Suppressor macrophage (primary cell): ENCODE measurements at places on chromosomes 1 and 21.

GRCh38 chr1:185309566-185309965 lies 7.5 kb downstream of the IVNS1ABP start:
- DNase-seq, result no peak

GRCh38 chr1:114224196-114224907 lies 70.7 kb upstream of the SYT6 start:
- DNase-seq, result no peak

DNA sequence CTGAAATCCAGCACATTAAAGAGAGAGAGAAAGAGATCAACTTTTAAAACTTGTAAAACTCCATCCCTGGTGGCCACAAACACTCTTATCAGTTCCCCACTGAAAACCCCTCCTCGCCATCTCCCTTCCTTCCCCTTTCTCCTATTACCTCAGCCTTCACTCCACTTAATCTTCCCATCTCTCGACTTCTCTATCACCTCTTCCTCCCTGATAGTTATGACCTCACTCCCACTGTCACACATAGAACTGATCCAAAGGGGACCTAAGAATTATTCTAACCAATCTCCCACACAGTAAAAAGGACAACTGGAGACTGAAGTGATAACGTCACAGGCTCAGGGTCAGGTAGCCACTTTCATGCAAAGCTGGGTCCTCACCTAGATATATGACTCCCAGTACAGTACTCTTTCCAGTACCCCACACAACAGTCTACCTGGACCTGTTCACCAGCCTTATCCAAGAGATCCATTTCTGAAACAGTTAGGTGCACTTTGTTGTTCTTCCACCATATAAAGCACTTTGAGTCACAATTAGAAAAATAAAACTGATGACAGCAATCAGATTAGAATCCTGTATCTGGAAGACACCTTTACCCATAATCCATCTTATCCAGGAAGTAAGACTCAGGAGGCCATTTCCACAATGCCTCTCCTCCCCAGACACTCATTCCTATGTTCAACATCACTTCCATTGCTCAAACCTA lies 324.8 kb downstream of the SMYD3 start:
- no peak for DNase-seq

GRCh38 chr1:152884966-152885624 lies 7.0 kb downstream of the SMCP start:
- no peak for DNase-seq

DNA sequence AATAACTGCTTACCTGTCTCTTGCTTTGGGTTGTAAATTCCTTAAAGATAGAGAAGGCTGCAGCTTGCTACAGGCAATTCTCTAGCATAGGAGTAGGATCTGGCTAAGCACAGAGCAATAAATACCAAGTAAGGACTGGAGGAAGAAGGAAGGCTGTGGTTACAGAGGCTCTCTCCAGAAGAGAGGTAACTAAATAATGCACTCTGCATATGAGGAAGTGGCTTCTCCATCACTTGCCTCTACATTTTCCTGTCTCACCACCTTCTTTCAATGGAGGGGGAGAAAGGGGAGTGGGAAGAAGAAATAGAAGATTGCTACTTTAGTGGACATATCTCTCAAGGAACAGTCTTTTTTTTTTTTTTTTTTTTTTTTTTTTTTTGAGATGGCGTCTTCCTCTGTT lies 60.9 kb upstream of the LAX1 start:
- DNase-seq, result no peak

GRCh38 chr1:18883636-18884418 lies 18.5 kb downstream of the ALDH4A1 start:
- DNase-seq, result peak; percentile 87

DNA sequence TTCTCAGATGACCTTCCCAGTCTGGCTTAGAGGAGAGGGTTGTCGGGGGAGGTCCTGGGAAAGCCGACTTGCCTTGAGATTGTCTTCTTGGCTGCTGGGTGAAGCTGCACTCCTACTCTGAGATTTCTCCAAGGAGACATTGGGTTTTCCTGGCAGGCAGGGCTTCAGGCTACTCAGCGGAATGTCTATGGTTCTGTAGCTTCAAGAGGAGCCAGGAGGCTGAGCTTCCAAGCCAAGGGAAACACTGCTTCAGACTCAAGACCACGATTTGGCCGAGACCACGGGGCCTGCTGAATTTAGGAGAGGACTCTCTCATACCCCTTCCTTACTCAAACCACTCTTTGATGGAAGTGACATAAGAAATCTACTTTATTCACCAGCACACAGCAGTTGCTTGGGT lies 67.8 kb downstream of the NTMT2 start:
- DNase-seq, result no peak

GRCh38 chr1:65698590-65698989 lies 94.1 kb upstream of the PDE4B start:
- DNase-seq, result no peak

- no peak for DNase-seq
Measured at GRCh38 chr1:168079761-168080160, 57.0 kb downstream of the GPR161 start.

- DNase-seq, result no peak
Measured at GRCh38 chr1:45007311-45007710, 3.8 kb downstream of the HECTD3 start.

GRCh38 chr1:204130178-204130577 lies 21.7 kb downstream of the ETNK2 start:
- no peak for DNase-seq

DNA sequence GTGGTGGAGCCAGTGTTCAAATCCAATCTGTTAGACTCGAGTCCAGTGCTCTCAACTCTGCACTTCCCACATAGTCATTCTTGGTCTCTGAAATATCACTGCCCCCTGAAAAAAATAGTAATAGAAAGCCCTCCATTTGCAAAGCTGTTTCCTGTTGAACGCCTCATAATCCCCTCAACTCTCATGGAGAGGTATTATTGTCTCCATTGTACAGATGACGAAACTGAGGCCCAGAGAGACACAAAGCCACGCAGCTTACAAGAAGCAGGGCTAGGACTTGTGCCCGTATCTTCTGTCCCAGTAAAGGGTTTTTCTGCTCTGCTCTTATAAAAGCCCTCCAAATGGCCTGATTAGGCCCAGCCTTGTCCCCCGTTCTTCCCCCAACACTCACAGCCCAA lies 6.2 kb upstream of the ARHGEF19 start:
- no peak for DNase-seq

DNA sequence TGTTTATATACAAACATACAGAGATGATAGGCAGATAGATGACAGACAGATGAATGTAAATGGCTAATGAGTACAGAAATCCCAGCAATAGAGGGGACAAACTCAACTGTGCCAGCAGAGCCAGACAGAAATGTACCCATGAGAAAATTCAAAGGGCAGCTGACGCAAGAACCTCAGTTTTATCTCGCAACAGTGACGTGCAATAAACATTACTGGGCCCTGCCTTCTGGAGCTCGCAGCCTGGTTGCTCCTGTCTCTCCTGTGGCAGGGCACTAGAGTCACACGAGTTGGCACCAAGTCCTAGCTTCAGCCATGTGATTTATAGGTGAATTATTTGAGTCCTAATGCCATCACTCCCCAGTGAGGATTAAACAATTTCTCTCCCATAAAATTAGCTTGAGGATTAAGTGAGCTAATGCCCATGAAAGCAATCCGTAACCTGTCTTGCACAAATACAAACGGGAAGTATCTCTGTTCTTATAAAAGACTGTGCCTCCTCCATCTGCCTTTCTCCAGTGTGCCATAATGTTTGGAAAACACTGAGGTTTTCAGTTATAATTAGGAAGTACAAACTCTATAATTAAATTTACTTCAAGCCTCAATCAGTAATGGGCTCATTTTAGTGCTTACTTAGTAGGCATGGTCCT lies 50.7 kb downstream of the VAV3 start:
- peak; percentile 61 for DNase-seq

- no peak for DNase-seq
Measured at GRCh38 chr1:156551066-156551643, 21.2 kb downstream of the IQGAP3 start.

DNA sequence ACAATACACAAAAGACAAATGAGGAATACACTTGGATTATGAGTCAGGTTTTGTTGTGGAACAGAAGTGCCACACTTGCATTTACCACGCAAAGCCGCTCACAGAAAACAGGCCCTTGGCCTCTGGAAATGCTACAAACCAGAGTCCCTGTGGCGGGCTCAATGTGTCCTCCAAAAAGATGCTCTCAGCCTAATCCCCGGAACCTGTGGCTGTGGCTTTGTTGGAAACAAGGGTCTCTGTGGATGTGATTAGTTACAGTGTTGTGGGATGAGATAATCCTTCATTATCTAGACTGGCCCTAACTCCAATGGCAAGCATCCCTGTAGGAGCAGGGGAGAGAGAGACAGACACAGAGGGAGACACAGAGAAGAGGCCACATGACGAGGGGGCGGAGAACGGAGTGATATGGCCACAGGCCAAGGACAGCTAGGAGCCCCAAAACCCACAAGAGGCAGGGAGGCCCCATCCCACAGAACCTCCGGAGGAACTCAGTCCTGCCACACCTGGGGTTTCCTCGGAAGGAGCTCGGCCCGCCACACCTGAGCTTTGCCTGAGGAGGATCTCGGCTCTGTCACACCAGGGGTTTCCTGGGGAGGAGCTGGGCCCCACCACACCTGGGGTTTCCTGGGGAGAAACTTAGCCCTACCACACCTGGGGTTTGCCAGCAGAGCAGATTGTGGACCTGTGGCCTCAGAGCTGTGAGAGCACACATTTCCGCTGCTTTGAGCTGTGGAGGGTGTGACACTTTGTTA lies 55.4 kb downstream of the NPHP4 start:
- DNase-seq, result no peak

- no peak for DNase-seq
Measured at GRCh38 chr1:202658769-202659168, 51.5 kb downstream of the SYT2 start.

GRCh38 chr21:44927587-44928461 lies 7.1 kb upstream of the ITGB2 start:
- DNase-seq, result peak; percentile 49

DNA sequence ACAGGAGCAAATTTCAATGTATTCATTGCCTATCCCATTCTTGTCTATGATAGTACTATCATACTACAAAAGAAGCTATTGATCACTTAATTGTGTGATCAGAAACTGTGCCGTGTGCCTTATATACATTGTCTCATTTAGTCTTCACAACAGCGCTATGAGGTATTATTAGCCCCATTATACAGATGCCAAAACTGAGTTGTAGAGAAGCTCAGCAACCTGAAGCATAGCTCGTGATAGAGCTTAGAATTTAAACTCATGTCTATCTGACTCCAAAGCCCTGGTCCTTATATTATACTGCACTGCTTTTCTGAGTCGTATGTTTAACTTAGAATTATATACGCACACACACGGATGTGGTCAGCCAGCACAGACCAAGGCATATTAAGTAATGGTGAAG lies 315.1 kb downstream of the NFIA start:
- no peak for DNase-seq

GRCh38 chr1:77888781-77889642 lies 588 bp downstream of the NEXN start:
- DNase-seq, result peak; percentile 47

- DNase-seq, result peak; percentile 16
Measured at GRCh38 chr1:23807453-23807852, 6.9 kb upstream of the GALE start.

DNA sequence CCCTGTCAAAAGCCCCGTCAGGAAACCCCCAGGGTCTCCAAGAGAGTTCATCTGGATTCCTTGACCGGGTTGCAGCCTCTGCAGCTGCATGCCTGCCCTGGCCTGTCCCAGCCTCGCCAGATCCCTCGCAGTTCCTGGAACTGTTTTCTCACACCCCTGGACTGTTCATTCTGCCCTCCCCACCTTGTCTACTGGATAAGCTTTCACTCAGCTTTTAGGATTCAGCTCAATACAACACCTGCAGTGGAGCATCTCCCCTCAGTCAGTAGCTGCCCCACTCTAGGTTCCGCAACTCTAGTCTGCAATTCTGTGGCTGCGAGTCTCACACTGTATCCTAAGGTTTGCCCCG lies 67.2 kb downstream of the FAM163A start:
- DNase-seq, result no peak

- DNase-seq, result no peak
Measured at GRCh38 chr1:109892561-109893368, 17.9 kb upstream of the CSF1 start.

GRCh38 chr1:167720965-167721616 lies 691 bp upstream of the MPZL1 start:
- DNase-seq, result peak; percentile 80

GRCh38 chr1:219299420-219299819 lies 125.7 kb downstream of the LYPLAL1 start:
- DNase-seq, result no peak

DNA sequence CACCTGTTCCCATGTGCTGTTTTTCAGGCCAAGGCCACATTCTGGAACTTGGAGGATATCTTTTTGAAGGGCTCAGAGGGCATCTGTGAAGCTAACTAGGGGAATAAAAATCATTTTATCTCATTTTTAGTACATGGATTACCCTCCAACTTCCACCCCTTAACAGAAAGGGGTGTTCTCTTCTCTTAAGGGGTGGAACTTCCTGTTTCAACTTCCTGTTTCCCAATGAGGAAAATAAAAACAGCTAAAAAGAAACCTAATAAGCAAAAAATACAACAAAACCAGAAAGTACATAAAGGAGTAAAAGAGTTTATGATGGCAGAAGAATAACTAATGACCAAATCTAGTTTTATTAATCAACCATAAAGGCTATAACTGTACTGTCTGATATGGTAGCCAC lies 24.8 kb upstream of the SLC22A15 start:
- DNase-seq, result no peak

GRCh38 chr1:27668121-27668807 lies 3.7 kb downstream of the IFI6 start:
- DNase-seq, result no peak

DNA sequence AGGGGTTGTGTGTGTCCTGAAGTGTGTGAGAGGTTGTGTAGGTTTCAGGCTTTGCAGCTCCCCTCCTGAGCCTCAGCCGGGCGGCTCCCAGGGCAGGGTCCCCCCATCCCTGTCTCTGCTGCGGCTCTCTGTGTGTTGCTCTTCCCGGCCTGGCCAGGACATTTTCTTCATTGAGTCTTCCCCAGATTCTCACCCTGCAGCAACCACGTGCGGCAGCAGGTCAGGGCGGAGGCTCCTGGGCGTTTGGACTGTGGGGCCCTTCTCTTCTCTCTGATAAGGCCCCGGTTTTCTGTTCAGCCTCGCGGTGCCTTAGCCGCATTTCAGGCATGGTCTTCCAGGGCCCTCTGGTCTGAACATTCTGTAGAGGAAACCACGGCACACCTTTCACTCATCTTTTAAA lies 1.8 kb upstream of the TCP10L start:
- no peak for DNase-seq

DNA sequence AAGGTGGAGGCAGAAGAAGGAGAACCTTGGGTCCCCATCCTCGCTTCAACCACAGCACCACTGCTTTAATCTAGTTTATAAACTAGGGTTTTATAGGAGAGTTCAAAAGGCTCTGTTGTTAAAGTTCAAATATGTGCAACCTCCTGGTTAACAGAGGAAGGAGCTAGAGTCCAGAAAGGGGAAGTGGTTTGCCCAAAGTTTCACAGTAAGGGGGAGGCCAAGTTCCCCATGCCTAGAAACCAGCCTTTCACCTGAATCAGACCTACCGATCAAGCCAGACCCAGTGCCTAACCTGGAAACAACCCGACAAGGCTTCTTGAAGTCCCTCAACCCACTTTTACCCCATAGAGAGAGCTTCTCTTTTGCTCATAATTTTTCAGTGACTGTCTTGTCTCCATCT lies 106.5 kb downstream of the PLPP3 start:
- peak; percentile 76 for DNase-seq

- no peak for DNase-seq
Measured at GRCh38 chr1:201989354-201990128, 7.1 kb downstream of the RNPEP start.
